ENCODE measurements at places on chromosomes 2 and 18.

DNA sequence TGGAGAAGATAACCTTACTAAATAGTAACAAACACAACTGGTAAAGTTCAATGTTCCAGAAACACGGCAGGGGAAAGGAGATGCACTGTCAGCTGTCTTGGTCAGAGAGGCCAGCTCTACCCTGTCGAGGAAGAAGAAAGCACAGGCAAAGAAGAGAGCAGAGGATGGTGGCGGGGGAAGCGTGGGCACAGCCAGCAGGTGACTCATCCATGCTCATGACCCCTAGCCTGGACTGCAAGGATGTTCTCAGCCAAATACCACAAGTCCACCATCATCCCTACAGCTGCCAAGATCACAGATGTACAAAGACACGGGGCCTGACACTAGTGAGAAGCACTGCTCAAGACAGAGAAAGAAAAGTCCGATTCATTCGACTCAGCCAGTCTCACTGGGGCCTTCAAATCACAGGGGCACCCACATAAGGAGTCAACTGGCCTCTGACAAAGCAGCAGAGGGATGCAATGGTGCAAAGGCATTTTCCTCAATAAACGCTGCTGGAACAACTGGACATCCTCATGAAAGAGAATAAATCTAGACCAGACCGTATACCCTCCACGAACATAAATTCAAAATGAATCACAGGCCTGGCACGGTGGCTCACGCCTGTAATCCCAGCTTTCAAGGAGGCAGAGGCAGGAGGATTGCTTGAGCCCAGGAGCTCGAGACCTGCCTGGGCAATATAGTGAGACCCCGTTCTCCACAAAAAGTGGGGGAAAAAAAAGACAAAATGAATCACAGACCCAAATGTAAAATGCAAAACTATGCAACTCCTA, 5.6 kb downstream of the DTYMK start:
- no peak for DNase-seq

- no peak for DNase-seq
Measured at GRCh38 chr2:207180741-207181140, 15.0 kb upstream of the KLF7 start.

GRCh38 chr2:205274801-205275200, 407.5 kb upstream of the NRP2 start:
- no peak for DNase-seq

DNA sequence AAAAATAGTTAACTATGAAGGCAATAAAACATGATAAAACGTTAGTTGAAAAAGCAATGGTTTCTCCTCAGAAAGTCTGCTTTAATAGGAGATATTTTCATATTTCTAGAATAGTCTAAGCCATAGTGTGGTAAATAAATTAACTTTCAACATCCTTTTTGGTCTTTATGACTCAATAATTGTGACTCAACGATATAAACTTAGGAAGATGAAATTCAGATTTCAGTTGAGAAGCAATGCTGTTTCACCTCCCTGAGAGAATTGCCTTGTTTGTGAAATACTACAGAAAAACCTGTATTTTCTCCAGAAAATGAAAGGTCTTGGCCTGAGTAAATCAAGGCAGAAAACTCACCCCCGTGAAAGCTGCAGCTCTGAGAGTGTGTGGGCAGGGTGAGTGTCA, 166.9 kb downstream of the ETAA1 start:
- no peak for DNase-seq

GRCh38 chr2:44010266-44010665, 14.5 kb upstream of the LRPPRC start:
- DNase-seq: no peak

DNA sequence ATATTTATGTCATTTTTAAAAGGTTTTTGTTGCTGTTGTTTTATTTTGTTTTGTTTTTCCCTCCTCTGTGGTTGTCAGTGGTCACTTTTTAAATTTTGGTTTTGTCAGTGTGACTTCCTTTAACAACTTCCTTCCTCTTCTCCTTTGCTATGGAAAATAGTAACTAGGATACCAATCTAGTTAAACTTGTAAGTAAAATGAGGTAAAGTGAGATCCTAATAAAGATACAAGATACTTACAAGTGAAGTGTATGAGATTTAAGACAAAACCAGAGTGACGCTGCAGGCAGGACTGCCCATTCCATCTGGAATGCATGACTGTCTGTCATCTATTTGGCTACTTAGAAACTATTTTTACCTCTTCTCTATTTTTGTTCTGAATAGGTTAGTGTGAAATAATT, 30.6 kb upstream of the CREB1 start:
- DNase-seq: no peak

GRCh38 chr18:76475450-76476194, 19.4 kb downstream of the ZNF516 start:
- DNase-seq: no peak

DNA sequence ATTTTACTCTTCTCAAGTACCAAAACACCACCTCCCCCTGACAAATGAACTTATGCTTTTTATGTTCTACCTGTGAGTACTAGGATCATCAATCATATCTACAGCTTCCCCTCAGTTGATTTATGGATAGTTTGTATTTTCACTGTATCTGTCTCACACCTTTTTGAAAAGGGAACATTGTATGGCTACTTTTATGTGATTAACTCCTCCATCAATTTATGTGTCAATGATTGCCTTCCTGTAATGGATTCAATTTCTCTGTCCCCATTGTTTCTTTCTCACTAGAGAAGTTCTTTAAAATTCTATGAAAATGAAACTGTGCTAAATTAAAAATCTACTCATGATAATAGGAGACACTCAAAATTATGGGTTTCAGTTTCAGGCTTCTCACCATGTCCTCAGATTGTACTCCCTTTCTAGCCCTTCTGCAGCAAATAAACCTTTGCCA, 935.0 kb downstream of the TRIB2 start:
- no peak for DNase-seq

DNA sequence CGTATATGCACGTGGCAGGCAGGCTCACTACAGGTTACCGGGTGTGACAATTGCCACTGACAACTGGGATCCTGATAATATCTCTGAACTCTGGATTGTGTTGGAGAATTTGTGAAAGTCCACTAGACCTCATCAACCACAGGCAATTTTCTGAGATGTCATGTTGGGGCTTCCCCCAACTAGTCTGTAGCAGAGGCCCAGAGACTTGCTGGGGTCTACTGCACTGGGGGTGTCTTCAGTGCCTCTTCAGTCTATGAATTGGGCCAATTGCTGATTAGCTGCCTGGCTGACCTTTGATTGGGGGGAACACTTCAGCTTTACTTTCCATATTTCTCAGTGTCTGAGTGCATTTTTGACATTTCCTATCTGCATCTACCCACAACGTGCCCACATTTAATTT, 201.5 kb downstream of the MTX2 start:
- no peak for DNase-seq

- DNase-seq: no peak
Measured at GRCh38 chr18:434410-434809, 66.1 kb downstream of the COLEC12 start.

GRCh38 chr18:13387855-13388548, 169.4 kb downstream of the LDLRAD4 start:
- no peak for DNase-seq

DNA sequence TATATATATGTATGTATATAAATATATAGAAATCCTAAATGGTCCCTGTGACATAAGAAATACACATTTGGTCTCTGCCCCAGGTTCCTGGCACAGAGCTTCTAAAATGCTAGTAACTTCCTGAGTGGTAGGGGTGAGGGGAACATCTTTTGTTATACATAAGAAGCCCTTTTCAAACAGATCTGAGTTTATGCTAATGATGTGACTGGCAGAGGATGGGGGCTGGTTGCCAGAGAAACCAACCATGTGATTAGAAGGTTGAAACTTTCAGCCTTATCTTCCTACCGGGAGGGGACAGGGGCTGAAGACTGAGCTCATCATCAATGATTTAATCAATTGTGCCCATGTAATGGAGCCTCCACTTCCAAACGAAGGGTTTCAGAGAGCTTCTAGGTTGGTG, 16.3 kb downstream of the MFSD2B start:
- no peak for DNase-seq

DNA sequence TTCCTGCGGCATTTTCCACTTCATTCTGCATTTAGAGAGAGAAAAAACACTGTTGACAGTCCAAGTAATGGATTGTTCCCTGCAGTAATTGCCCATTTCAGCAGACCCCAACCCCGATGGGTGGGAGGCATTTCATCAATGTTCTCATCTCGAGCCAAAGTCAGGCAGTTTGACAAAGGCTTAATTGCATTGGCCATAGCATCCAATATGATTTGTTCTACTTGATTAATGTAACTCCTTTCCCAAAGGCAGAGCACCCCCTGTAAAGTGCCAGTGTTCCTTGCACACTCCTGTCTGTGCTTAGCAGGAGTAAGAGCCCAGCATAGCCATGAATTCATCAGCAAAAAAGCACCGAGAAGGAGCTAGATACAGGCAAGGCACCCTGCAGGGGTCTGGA, 174.4 kb downstream of the SEPTIN10 start:
- no peak for DNase-seq

GRCh38 chr2:3192920-3193319, 184.7 kb downstream of the EIPR1 start:
- DNase-seq: no peak

DNA sequence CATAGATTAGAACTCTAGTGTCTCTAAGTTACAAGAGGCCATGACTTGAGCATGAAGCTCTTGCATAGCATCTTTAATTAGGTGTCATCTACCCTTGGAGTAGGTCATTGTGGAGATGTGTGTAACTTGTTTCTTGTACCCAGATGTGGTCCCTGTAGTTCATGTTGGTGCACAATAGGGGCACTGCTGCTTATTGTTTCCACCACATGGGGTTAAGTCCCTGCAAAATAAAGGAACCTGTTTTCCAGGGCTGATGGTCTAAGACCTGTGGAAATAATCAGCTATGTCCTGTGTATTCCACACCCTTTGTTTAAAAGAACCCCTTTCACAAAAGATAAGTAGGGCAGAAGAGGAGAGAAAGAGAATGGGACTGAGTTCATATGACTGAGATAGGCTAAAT, 28.6 kb downstream of the ASXL3 start:
- DNase-seq: no peak

- no peak for DNase-seq
Measured at GRCh38 chr18:46538376-46538775, 118.6 kb downstream of the LOXHD1 start.

DNA sequence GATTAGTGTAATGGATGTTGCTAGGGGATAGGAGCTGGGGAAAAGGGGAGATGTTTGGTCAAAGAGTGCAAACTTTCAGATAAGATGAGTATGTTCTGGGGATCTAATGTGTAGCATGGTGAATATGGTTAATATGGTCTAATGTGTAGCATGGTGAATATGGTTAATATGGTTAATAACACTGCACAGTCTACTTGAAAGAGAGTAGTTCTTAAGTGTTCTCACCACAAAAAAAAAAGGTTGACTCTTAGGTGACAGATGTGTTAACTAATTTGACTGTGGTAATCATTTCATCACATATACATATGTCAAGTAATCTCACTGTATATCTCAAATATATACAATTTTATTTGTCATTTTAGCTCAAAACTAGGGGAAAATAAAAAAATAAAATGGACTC, 121.3 kb upstream of the CD226 start:
- DNase-seq: no peak

DNA sequence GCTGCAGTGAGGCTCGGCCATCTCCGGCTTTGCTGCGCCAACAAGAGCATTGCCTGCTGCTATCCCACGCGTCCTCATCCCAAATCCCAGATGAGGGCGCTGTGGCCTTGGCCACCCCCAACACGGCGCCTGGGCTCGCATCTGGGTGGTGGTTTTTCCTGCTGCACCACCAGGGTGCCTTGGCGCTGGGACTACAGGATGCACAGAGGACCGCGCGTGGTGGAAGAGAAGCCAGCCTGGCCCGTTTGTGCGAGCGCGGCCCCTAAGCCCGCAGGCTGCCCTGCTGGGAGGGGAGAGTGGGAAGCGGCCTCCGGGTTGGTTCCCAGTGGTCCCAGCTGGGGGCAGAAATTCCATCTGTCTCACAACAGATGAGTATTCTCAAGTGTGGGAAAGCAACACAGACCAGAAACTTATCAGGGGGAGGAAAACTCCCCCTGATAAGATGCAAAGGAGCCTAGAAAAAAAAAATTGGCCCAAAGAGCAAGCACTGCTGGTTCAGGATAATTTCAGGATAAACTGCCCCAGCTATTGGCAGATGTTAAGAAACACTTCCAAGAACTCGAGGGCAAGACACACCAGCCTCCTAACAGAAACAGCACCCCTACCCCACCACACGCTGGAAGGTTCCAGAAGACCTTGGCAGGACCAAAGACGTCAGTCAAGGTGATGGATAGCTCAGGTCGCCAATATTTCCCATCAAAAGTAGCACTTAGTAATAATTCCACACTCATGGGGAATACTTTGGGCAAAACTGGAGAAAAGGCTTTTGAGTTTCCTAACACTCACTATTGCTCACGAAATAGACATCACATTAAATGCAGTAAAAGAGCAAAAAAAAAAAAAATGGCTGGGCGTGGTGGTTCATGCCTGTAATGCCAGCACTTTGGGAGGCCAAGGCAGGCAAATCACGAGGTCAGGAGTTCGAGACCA, 152.1 kb downstream of the PXDN start:
- no peak for DNase-seq

DNA sequence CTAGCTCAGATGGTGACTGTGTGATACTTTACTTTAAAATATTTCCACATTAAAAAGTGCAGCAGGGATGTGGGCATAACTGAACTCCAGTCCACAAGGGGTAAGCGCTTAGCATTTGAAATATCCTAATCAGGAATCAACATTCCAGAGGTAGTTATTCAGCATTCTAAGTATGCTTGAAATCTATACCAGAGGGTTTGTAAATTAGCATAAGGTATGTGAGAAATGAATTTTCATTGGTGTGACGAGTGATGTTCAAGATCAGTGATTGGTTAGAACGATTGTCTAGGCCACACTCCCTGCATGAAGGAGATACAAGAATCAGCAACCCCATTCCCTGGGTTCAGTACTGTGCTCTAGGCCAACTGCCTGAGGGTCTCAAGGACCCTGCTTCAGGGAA, 42.6 kb downstream of the MAPK4 start:
- no peak for DNase-seq

GRCh38 chr2:230957756-230958391, 32.8 kb upstream of the GPR55 start:
- no peak for DNase-seq

GRCh38 chr2:75525434-75526310, 35.1 kb downstream of the EVA1A start:
- no peak for DNase-seq

DNA sequence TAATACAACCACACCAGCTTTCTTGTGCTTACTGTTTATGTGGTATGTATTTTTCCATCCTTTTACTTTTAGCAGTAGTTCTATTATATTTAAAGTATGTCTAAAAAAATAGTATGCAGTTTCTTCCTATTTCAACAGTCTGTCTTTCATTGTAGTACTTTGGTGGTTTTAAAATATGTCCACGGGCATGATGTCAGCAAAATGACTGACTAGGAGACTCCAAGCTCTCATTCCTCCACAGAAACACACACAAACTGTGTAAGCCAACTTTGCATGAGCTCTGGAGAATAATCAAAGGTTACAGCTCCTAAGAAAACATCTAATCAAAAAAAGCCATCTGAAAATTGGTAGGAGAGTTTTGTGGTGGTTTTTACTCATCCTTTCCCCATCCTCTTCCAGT, 56.1 kb downstream of the TEX51 start:
- DNase-seq: no peak

GRCh38 chr2:169767243-169767888, 31.3 kb upstream of the SSB start:
- no peak for DNase-seq

- no peak for DNase-seq
Measured at GRCh38 chr2:216920937-216921456, 61.1 kb upstream of the TNP1 start.

- DNase-seq: no peak
Measured at GRCh38 chr2:6352906-6353515, 512.7 kb downstream of the CMPK2 start.

- DNase-seq: no peak
Measured at GRCh38 chr18:60870261-60871153, 462.7 kb upstream of the CDH20 start.

- no peak for DNase-seq
Measured at GRCh38 chr2:240195316-240195861, 54.9 kb upstream of the OTOS start.

Data from CMK (cell line).